Left kidney (tissue), 8 donors: ENCODE measurements at places on chromosomes 6 and 20.

- no peak for DNase-seq
Observed at GRCh38 chr6:44843734-44844133, 456.2 kb downstream of the CDC5L start.

- DNase-seq: no peak
Observed at GRCh38 chr20:61437280-61438206, 185.5 kb downstream of the CDH4 start.

GRCh38 chr6:56802584-56802983 is 152.3 kb upstream of the BEND6 start:
- DNase-seq: no peak

- no peak for DNase-seq
Observed at GRCh38 chr20:49568278-49569151, 578 bp upstream of the PTGIS start.

- DNase-seq: no peak
Observed at GRCh38 chr20:48275286-48276020, 490.2 kb upstream of the SULF2 start.

DNA sequence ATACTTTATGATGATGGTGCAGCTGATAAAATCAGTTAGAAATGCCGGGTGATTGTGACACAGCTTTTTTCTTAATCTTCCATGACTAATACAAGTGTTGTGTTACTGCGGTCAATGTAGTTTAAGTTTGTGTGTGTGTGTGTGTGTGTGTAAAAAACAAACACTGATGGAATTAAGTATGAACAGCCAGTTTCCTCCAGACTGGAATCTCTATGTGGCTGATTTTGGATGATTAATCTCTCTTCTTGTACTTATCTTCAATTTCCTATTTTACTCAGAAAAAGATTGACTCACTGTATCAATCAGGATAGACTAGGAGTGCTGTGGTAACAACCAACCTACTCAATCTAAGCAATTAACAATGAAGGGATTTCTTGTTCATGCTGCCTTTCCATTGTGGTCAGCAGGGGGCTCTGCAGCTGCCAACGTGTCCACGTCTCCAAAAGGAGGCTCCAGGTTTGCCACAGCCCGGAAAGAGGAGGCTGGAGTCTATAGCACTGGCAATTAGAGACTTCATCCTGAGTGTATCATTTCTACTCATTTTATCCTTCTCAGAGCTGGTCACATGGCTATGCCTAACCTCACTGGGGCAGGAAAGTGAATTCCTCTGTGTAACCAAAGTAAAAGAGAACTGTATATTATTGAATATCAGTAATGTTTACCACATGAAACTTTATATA is 107.7 kb downstream of the CD109 start:
- DNase-seq: no peak
